ENCODE measurements at places on chromosomes 16 and 17.
A peak's percentile ranks its signal among the peaks of the same experiment; 100 is the strongest.

DNA sequence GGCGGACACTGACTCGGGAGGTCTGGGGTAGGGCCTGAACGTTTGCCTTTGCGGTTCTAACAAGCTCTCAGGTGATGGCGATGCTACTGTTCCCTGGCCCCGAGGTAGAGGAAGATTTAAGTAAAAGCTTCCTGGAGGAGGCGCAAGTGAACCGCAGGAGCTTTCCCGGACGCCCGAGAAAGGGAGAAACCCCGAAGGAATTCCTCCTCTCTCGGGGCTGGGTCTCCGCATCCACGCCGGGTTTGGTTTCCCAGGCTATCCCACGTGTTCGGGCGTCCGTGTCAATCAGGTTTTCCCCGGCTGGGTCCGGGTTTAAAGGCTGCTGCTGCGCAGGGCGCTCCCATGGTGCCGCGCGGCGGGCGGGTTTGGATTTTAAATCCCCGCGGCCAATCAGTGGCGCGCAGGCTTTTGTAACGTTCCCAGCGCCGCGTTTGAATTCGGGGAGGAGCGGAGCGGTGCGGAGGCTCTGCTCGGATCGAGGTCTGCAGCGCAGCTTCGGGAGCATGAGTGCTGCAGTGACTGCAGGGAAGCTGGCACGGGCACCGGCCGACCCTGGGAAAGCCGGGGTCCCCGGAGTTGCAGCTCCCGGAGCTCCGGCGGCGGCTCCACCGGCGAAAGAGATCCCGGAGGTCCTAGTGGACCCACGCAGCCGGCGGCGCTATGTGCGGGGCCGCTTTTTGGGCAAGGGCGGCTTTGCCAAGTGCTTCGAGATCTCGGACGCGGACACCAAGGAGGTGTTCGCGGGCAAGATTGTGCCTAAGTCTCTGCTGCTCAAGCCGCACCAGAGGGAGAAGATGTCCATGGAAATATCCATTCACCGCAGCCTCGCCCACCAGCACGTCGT, at the start of gene PLK1:
Gene PLK1 (plus strand): TSS at position 460 of the 844 bp plus-strand sequence. CDS start 44 bp downstream, at position 504.
- DNase-seq: no peak

- no peak for DNase-seq
Observed at GRCh38 chr16:58418601-58419000, 26.3 kb downstream of the GINS3 start.

DNA sequence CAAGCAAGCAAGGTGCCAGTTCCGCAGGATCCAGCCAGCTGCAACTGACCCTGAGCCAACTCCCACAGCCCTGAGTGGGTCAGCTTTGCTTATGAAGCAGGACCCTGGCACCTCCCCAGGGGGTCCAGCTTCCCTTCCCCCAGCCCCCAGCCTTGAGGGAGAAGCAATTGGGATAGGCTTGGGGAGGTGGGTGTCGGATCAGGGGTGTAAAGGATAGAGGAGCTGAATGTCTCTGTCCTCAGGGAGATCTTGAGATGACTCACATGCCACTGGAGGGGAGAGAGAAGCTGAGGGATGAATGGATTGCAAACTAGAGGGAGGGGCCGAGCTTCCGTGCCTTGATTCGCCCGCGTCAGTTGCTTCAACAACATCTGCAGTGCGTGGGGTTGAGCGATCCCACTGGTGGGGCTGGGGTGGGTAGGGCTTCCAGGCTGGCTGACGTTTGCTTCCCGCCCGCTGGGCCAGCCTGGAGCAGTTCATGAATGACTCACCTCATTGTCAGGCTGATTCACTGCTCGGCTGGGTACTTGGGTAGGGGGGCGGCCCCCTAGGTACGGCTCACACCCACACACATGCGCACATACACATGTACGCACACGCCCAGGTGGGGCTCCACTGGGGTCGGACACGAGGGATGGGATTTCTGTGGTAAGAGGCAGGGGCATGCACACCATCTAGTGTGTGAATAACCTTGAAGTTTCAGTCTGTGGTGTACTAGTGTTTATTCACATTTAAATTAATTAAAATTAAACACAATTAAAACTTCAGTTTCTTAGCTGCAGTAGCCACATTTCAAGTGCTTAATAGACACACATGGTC, 3.6 kb upstream of the HROB start:
- DNase-seq: no peak

GRCh38 chr17:36863131-36863530, 74.1 kb upstream of the LHX1 start:
- no peak for DNase-seq

DNA sequence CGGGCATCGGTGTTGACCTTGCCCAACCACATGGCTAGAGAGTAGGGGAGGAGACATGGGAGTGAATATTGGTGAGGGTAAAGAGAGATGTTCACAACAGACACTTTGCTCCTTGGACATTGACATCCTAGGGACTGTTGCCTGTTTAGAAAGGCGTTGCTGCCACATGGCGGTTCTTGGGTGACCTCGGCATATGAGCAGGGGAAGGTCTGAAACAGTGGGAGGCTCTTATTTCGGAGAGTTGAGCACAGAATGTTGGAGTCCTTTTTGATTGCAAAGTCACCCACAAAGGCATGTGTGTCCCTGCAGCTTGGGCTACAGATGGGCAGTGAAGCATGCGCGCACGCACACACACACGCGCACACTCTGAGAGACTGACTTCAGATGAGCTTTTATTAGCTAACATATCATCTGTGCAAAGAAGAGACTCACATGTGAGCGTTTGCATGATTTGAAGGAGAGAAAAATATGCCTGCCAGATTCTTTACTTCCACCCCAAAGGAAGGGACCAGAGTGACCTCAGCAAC, 104.4 kb downstream of the SHISA9 start:
- no peak for DNase-seq

GRCh38 chr16:88701581-88702370, 4.4 kb downstream of the RNF166 start:
- no peak for DNase-seq

GRCh38 chr16:88030498-88030897, 79.3 kb downstream of the BANP start:
- DNase-seq: no peak

GRCh38 chr16:74034862-74035261, 261.8 kb upstream of the PSMD7 start:
- DNase-seq: no peak

- DNase-seq: peak; percentile 11
Observed at GRCh38 chr16:50838165-50838564, 96.3 kb downstream of the CYLD start.

DNA sequence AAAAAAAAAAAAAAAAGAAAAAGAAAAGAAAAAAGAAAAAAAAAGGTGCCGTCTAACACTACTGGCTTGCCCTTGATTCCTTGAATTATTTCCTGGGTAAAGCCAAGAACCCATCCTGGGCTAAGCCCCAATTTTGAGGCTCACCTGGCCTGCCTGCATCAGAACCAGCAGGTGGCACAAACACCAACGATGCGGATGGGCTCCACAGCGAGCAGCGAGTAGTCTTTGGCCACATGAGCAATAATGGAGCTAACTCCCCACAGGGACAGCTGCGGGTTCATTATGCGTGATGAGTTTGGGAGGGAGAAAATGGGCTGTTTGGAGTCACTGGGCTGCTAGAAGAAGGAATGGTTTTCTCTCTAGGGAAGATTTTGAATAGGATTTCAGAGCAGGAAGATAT, 91.1 kb downstream of the ASIC2 start:
- DNase-seq: no peak

- DNase-seq: no peak
Observed at GRCh38 chr16:67039260-67040020, 10.5 kb downstream of the CBFB start.

DNA sequence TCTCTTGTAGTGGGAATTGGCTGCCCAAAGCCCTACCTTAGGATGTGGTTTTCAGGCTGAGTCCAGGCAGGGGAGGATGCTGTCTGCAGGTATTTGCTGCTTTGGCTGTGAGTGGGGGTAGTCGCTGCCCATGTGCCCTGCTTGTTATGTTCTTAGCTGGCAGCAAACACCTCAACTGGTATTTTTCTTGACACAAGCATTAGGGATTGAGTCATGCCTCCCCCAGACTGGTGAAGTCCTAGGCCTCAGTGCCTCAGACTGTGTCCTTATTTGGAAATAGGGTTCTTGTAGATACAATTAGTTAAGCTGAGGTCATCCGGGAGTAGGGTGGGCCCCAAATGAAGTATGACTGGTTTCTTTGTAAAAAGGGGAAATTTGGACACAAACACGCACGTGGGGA, 808.3 kb upstream of the EEF2KMT start:
- DNase-seq: no peak

- DNase-seq: no peak
Observed at GRCh38 chr17:74618451-74618850, 5.1 kb downstream of the CD300E start.

DNA sequence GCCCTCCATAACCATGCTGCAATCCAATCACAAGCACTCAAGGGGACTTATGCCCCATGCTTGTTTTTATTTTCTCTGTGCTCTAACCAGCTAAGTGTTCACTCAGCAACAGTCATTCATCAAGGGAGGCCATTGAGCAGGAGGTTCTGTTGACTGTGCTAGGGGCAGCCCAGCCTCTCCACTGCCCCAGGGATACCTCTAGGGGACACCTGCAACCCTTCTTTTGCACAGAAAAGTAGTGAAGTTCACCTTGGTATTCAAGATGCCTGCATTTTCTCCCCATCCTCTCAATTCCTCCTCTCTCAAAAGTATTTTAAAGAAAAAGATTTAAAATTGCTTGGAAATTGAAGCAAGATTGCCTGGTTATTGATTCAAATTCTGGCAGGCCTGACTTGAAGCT, 124.7 kb upstream of the GNAO1 start:
- no peak for DNase-seq

GRCh38 chr17:74126179-74126900, 77.1 kb upstream of the RPL38 start:
- DNase-seq: no peak

GRCh38 chr16:68037841-68038597, 14.9 kb downstream of the DUS2 start:
- no peak for DNase-seq

DNA sequence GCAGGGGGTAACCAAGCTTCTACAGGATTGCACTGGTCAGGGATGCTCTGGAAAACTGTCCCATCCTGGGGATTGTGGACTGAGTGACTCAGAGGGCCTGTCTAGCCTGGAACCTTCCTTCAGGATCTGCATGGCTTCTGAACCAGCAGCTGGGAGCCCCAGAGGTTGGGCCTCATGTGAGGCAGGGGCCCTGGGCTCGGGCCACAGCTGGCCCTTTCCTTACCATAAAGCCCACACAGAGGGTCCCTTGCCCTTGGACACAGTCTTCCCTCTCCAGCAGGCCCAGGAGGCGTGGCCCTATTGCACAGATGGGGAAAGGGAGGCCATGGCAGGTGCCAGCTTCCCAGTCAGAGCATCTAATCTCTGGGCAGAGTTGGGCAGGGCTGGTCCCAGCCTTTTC, 30.5 kb downstream of the ADCY7 start:
- no peak for DNase-seq

- DNase-seq: no peak
Observed at GRCh38 chr17:37176723-37177122, 199.1 kb upstream of the C17orf78 start.

- no peak for DNase-seq
Observed at GRCh38 chr17:50414808-50415207, 11.2 kb upstream of the ACSF2 start.

DNA sequence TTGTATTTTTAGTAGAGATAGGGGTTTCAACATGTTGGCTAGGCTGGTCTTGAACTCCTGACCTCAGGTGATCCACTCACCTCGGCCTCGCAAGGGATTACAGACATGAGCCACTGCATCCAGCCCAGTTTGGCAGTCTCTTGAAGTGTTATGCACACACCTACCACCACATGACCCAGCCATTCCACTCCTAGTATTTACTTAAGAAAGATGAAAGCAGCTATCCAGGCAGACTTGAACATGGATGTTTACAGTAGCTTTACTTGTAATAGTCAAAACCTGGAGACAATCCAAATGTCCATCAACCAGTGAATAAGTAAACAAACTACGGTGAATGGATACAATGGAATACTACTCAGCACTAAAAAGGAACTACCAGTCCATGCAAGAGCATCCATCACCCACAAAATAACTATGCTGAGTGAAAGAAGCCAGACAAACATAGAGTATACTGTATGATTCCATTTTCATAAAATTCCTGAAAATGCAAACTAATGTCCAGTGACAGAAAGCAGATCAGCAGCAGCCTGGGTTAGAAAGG, 37.8 kb upstream of the RASD1 start:
- DNase-seq: no peak

GRCh38 chr16:80691111-80691741, 113.2 kb downstream of the CDYL2 start:
- DNase-seq: no peak

Data from vagina (tissue), 2 donors.